ENCODE measurements at places on chromosomes 2 and 18.

DNA sequence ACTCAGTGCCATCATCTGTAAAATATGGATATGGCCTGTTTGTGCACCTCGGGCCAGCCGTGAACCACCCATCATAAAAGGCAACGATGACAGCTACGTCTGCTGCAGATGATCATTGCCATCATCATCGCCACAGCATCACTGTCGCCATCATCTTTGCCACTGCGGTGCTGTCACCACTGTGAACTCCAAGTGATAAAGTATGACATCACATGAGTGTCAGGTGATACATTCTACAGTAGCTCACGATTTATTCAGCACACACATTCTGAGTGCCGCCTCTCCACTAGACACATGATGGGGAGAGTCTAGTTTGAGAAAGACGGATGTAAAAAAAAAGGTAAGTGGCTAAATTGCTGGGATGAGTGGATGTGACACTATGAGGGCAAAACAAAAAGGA is 755.4 kb upstream of the RAB6C start:
- no peak for DNase-seq

DNA sequence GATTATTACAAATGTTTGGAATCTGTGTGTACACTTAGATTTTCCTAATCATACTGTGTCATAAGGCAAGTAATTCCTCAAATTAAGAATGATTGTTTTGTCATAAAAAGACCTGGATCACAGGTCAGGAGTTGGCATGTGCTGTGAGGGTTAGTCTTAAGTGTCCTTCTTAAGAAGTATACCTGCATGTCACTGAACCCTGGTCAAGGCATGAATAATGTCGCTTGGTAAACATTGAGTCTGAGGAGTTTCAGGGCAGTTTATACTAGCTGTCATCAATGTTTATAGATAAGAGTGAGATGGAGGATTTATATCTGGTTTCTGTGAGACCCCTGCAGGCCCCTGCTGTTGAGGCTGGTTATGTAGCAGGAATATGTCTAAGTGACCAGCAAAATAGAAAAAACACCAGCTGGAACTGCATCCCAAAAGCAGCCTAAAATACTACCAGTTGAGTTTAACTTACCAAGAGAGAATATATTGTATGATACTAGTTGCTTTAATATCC is 112.0 kb upstream of the NOSTRIN start:
- DNase-seq: no peak

GRCh38 chr2:232838406-232838874 is 31.6 kb upstream of the SNORC start:
- no peak for DNase-seq

DNA sequence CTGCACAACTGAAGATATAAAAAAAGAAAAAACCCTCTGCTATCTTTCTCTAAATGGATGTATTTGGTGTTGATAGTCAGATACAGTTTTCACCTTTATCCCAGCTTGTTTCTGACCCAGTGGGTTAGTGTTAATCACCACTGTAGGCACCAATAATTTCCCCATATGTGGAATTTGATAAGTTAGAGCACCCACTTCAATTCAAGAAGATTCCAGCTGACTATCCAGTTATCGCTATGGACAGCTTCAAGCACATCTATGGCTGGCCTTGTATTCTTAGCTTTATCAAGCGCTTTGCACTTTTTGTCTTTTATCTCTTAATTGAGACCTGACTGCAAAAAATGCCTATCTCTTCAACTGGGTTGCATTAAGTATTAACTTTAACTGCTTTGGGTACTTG is 200.4 kb downstream of the NR4A2 start:
- no peak for DNase-seq
